ENCODE measurements at places on chromosomes 7 and 10.

DNA sequence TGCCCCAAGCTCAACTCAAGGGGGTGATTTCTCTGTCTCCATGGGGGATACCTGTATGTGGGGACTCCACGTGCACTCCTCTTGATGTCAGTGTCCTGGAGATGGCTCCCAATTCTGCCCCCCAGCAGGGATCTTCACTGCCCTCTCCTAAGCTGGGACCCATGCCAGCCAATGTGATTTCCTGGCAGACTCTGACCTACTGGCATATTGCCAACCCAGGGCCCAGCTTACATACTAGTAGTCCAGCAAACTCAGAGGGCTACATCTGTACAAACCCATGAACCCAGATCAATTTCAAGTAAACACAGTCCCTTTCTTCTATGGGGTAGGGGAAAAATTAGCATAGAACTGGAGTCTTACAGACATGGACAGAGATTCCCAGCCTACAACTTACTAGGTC lies 26.2 kb upstream of the BMPR1A start:
- DNase-seq = no peak

DNA sequence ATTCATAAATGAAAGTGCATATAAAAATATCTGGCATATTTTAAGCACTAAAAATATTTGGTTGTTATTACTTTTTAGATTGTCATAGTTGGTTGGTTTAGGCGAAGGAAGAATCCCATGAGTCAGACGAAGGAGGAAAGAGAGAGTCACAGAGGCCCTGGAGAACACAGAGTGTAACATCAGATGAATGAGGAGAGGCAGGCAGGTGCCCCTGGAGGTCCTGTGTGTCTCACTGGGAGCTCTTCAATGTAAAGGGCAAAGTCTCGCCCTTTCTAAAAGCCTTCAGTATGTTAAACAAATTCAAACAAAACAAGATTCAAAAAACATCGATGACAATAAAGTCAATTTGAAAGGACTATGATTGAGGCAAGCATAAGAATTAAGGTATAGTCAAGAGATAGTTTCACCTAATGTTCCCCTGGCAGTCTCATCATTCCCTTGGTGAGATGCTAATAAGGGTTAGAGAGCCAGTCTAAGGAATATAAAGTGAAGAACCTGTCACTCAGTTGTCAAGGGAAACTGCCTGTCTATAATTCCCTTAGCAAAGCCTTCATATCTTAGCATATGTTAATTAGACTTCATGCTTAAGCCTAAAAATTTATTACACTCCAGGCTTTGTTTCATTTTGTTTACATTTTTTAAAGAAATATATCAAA lies 194.3 kb downstream of the TPK1 start:
- DNase-seq = no peak

DNA sequence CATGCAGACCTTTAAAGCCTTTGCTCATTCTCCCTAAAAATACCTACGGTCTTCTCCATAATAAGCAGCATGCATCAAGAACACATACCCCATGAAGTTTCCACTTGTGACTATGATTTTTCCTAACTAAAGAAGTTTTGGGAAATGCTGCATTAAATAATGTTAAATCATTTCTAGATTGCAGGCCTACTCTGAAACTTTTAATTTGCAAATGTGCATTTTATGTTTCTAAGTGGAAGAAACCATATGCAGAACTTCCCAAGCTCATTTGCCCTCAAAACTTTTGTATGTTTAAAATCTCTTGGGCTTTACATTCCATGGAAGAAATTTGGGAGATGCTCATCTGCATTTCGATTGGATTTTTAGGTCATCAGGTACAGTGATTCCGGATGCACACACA lies 63.6 kb downstream of the ITGB8 start:
- no peak for DNase-seq

DNA sequence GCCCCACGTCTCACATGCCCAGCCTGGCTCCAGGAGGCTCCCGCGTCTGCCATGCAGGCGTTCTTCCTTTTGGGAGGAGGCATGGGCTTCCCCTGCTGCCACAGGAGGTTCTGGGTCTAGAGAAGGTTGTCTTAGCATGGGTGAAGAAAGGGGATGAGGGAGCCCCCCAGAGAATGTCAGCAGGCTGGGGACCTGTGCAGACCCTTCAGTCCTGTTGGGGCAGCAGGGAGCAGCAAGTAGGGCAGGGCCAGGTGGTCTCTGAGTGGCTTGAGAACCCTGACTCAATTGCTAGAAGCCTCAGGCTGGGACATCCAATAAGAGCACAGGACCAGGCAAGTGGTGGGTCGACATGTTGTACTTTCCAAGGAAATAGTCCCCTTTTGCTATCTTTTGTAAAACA lies 34.4 kb upstream of the ADCYAP1R1 start:
- no peak for DNase-seq

GRCh38 chr7:12458520-12459131 lies 55.0 kb upstream of the VWDE start:
- DNase-seq = peak; percentile 14

- no peak for DNase-seq
These were observed 48.5 kb upstream of the ADGRA1 start for GRCh38 chr10:133039107-133039802.

DNA sequence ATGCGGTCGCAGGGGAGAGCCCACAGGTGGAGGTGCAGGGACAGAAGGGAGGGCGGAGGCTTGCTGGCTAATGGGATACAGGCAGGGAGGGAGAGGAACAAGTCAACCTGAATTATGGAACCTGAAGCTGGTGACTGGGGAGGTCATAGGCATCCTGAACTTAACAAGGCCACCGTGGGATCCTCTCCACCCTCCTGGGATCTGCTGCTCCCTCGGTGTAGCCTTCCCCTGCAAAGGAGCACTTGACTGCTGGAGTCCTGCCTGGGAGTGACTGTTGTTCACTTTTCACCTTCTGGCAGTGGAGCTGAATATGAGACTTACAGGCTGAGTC lies 223.1 kb downstream of the GFRA1 start:
- DNase-seq = no peak

DNA sequence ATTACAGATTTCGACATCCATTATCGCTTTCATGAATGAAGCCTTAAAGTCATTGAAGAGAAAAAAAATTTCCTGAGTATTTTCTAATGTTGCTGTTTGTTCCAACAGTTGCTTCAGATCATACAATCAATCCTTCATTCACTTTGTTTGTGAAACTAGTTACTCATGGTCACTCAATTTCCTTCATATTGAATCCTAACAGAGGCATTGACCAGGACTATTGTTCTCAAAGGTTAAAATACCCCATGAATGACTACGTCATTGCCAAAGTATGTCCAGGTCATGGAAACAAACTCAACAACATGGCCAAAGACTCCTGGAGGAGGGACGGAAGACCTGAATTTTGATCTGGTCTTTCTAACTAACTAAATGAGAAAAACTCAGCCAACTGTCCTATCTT lies 54.0 kb upstream of the ABCB5 start:
- DNase-seq = no peak

DNA sequence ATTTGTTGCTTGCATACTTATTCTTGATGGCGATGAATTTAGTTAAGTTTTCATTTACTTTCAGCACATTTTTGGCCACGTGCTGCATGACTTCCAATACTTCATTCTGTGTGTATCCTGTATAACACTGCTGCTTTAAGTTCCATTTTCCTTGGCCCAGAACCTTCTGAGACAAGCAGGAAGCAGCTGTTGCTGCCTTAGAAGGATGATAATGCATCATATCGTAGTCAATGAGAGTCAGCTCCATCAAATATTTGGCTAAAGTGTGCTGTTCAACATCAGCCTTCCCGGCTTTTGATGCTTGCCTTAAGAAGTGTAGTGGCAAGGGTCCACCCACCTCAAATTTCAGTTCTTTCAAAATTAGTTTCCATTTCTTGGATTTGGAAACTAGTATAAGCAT lies 59.2 kb upstream of the GLCCI1 start:
- no peak for DNase-seq

DNA sequence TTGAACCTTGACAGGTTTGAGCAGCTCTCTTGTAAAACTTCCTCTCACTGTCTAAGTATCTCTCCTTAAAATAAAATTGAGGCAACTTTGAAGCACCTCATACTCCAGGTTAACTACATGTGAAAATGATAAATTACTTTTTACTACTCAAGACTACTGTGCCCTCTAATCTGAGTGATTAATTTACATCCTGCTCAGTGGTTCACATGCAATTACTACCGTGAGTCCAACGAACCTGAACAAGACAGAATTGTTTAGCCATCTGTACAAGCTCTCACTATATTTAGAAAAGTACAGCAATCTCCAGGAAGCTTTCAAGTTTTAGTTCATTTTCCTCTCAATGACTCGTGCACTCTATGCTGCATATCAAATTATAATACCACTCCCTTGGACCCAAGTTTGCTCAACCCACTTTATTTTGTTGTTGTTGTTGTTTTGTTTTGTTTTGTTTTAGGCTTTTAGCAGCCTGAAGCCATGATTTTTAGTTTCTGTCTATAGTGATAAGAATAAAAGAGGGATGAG lies 21.2 kb downstream of the PDE1C start:
- DNase-seq = no peak

- DNase-seq = no peak
These were observed 754 bp downstream of the SEMA3D start for GRCh38 chr7:85186083-85186520.

- DNase-seq = no peak
These were observed 71.1 kb downstream of the SLC37A3 start for GRCh38 chr7:140327261-140327661.

DNA sequence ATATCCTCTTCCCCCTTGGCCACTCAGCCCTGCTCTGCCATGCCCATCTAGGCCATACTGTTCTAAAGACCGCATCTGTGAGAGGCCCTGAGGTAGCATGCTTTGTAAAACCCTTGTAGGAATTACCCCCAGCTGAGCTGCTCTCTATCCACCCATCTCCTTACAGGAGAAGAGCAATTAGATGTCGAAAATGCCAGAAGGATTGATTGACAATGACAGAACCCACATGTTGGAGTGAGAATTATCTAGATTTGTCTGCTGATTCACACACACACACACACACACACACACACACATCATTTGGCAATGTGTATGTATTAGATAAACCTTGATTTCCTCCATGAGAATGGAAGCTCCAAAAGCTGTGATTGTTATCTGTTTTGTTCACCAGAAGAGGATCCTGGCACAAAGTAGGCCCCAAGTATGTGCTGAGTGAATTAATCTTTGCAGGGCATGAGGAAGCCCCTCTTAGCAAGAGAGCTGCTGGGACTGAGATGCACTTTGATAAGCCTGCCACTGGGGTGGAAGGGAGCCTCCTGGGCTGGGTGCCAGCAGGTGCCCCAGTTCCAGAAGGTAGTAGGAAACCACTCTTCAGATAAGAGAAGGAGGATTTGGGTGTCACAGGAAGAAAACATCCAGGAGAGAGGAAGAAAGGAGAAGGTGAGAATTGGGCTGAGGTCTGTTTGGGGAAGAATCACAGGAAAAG lies 187.5 kb upstream of the ADO start:
- no peak for DNase-seq
